ENCODE measurements at places on chromosomes 6 and 20.

GRCh38 chr20:8385247-8385646, 253.2 kb downstream of the PLCB1 start:
- DNase-seq = no peak

GRCh38 chr6:42038811-42039408, 11.4 kb upstream of the TAF8 start:
- DNase-seq = no peak

GRCh38 chr6:150537893-150538292, 61.8 kb upstream of the PLEKHG1 start:
- DNase-seq = no peak

GRCh38 chr20:55415567-55416142, 589.7 kb downstream of the CBLN4 start:
- no peak for DNase-seq

DNA sequence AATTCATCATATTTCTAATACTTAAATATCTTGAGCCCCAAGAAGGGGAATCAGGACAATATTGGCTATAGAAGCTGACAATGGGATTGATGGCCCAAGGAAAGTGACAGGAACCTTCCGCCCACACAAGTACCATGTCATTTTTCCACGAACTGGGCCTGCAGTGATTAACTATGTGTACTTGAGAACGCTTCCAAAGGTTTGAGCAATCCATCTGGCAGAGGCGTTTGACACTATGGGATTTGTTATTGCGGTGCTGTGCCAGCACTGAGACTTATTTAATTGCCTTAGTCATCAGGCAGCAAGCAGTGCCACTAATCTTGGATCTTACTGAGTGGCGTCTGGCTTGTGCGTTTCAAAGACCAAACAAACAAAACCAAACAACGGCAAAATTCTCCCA, 135.6 kb upstream of the UST start:
- DNase-seq = no peak

Measured in cerebellar nuclear complex (tissue), 1 donor.